ENCODE measurements at places on chromosomes 16 and 17.

GRCh38 chr16:24580665-24581064 lies 41.3 kb downstream of the RBBP6 start:
- no peak for DNase-seq

GRCh38 chr16:85994492-85995490 lies 95.8 kb downstream of the IRF8 start:
- DNase-seq = no peak

- DNase-seq = no peak
Measured at GRCh38 chr17:46202424-46202823, 9.2 kb upstream of the KANSL1 start.

GRCh38 chr17:5759501-5759925 lies 175.2 kb upstream of the NLRP1 start:
- DNase-seq = no peak

GRCh38 chr16:966505-966904 lies 4.3 kb downstream of the LMF1 start:
- no peak for DNase-seq
